ENCODE measurements at places on chromosomes 5 and 9. TPM values are rescaled to one million over a fixed set of nuclear protein-coding genes. Genes with fewer than 3 reads are reported as not detected.
A peak's percentile ranks its signal among the peaks of the same experiment; 100 is the strongest.

- DNase-seq, result no peak
These were observed 472.3 kb downstream of the HINT1 start for GRCh38 chr5:130692770-130693169.

GRCh38 chr5:54832045-54832444, 153.3 kb downstream of the ESM1 start:
- DNase-seq, result no peak

DNA sequence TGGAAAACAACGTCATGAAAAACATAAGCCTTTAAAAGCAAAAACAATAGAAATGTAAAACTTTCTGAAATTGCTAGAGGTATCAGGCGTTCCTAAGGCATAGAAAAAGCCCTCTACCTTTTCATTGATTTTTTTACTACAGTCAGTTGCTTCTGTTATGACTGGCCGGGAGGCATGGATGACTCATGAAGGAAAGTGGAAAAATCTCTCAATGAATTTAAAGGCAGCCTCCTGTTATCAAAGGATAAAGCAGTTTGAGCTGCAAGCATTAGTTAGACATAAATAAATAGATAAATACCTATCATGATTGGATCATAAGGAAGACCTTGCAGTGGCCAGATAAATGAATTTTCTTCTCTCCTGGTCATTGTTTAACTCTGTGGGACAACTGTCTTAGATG, 281.6 kb downstream of the MAST4 start:
- DNase-seq, result no peak

- DNase-seq, result peak; percentile 83
These were observed 80.7 kb downstream of the C9orf152 start for GRCh38 chr9:110126986-110127864.

DNA sequence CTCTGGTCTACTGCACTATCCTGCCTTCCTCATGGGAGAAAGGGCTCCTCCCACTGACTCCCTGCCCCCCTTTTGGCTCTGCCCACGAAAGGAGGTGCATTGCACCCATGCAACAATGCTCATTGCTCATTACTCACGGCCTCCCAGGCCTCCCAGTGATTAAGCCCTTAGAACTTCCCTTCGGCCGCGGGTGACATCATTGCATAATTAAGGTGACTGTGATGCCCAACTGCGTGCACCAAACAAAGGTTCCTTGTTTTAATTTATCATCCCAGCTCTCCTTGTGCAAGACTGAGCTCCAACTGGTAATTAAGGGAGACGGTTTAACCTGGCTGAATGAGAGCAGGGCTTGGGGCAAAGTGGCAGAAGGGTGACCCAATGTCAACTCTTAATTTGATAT, 180.4 kb downstream of the GAS1 start:
- DNase-seq, result peak; percentile 29

- DNase-seq, result no peak
These were observed 87.8 kb upstream of the RGS7BP start for GRCh38 chr5:64418013-64418412.

DNA sequence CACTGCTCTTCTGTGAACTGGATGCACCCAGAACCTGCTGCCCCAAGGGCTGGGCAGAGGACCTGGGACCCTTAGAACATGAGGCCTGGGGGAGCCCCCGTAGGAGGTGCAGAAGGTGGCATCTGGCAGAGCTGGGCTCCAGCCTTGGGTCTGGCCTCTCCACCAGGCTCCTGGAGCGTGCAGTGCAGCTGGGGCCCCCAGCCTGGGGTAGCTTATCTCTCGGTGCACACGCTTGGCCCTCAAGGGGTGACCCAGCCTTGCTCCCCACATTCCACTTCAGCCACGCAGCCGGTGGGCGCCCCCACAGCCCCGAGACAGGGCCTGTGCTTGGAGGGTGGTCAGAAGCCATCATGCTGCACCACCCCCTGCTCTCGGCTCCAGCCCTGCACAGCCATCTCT, 5.6 kb upstream of the NR5A1 start:
- no peak for DNase-seq

- no peak for DNase-seq
These were observed 279.9 kb upstream of the CD180 start for GRCh38 chr5:67476531-67476930.

GRCh38 chr9:74887041-74887980, at the start of gene TRPM6:
Gene TRPM6, minus strand, starts transcription at chr9:74887921. Its CDS starts 65 bp downstream, at chr9:74887856.
- peak; percentile 63 for DNase-seq

GRCh38 chr5:17854901-17855300, 220.6 kb downstream of the TAF11L14 start:
- no peak for DNase-seq

DNA sequence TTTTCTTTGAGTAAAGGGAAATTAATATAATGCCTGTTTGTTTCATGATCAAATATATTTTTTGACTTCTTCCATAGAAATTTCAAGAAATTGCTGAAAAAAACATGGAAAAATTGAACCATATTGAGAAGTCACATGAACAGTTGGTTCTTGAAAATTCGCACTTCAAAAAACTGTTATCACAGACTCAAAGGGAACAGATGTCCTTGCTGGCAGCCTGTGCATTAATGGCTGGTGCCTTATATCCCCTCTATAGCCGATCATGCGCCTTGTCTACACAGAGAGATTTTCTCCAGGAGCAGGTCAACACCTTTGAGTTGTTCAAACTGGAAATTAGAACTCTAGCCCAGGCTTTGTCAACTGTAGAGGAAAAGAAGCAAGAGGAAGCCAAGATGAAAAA, 191.4 kb downstream of the CCDC171 start:
- no peak for DNase-seq

- DNase-seq, result no peak
These were observed 6.0 kb downstream of the PCDH12 start for GRCh38 chr5:141952020-141952419.

DNA sequence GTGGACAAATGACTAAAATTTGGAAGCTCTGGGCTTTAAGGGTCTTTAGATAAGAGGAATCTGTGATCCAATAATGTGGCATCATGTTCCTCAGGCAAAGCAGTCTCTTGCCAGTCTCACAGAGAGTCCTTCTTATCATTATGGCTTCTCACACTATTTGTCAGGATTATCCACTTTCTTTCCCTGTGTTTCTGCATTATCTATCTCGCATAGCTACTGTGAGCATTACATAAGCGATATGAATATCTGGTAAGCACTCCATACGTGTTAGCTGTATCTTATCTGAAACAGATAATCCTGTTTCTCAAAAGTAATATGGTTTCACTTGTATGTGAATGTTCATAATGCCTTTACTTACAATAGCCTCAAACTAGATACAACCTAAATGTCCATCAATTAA, 9.6 kb downstream of the MCC start:
- DNase-seq, result no peak

- no peak for DNase-seq
These were observed 95.1 kb upstream of the CD180 start for GRCh38 chr5:67291671-67292070.

DNA sequence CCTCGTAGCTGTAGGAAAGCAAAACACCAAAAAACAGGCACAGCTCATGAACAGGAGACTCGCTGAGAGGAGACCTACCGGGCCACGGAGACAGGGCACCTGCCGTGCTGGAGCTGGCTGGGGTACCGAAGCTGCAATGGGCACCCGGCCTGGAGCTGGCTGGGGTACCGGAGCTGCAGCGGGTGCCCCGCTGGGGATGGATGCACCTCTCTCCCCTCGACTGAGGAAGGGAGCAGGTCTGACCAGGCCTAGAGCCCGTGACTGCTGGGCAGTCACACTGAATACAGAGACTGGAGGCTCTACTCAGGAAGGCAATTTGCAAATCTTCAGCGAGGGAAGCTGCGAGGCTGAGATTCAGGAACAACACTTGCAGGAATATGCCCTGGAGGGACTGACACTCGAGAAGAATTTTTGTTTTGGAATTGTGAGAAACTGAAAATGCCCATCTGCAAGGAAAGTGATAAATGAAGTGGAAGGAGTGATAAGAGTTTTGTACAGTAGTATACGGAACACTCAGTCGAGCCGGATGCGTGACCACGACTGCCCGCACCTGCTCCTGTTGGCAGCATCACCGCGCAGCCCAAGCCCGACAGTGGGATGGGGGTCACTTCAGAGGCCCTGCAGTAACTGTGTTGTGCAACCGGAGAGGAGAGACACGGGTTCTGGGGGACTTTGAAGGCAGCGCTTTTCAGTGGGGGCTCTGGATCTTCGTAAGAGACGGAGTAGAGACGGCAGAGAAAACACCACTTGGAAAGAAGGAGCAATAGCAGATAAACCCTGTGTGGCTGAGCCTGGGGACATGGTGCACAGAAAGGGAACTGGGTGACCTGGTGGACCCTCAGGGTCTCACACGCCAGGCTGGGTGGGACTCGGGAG, 27.9 kb upstream of the LPCAT1 start:
- no peak for DNase-seq

DNA sequence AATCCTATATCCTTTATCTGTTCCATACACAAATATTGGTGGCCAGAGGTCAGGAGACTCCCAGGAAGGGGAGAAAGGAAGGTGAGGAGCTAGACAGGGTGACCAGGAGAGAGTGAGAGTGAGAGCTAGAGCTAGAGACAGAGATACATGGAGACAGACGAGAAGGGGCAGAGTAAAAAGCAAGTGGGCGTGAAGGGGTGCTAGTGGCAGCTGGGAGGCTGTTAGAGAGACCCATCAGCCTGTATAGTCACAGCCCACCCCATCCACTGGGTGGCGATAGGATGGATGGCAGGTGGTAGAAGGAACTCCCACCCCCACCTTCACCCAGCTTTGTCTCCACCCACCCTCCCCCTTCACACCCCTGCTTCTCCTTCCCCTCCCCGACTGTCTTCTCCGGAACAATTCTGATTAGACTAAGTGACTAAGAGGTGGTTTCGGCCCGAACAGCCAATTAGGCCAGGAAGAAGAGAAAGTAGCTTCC, 32.8 kb downstream of the PCDH1 start:
- DNase-seq, result no peak

DNA sequence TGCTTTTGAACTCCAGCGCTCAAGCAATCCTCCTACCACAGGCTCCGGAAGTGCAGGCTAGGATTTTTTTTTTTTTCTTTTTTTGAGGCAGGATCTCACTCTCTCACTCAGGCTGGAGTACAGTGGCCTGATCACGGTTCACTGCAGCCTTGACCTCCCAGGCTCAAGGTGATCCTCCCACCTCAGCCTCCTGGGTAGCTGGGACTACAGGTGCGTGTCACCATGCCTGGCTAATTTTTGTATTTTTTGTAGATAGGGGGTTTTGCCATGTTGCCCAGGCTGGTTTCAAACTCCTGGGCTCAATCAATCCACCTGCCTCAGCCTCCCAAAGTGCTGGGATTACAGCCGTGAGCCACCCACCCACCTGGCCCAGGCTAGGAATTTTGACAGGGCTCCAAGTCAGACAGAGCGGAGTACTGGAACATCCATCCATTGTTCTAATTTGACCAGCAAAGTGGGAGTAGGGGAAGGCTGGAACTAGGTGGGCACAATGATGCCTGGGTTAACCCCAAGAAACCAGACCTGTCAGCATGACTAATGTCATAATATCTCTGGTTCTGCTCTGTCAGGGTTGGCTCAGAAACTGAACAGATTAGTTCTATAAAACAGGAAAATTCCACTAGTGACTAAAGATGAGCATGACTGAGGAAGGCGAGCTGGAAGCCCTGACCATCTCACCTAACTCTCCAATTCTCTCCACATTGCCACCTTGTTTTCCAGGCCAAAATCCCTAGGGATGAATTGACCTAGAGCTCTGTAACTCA, 9.2 kb downstream of the ZBTB5 start:
- DNase-seq, result no peak

DNA sequence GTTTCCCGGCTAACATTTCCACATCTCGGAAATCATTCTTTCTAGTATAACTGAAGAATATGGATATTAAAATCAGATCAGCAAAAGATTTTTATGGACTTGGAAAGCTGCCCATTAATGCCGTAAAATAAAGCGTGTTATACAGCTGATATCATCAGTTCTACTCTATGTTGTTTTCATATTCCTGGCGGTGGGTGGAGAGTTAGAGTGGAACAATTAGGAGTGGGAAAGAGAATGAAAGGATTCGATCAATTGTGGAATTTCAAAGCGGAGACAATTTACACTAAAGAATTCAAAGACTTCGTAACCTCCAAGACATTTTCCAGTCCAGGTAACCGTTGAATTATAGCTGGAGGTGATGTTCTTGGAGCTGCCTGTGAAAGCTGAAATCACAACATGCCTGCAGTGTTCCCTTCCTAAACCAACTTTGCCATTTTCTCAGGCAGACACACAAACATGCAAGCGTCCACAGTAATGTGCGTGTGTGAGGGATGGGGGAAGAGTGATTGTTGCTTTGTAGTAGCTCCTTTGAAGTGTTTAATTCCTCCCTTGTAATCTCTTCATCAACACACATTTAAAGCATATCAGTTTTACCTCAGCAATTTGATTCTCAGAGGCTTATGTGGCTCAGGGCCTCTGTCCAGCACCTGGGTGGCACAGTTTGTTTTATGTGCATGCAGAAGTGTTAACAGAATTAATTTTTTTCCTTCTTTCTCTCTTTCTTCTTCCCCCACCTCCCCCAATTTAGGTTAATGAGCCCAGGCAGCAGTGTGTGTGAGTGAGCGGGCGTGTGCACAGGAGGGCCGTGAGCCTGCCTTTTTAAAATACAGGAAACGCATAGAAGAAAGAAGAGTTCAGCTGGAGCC, 544.1 kb downstream of the RAB3C start:
- DNase-seq, result peak; percentile 17

DNA sequence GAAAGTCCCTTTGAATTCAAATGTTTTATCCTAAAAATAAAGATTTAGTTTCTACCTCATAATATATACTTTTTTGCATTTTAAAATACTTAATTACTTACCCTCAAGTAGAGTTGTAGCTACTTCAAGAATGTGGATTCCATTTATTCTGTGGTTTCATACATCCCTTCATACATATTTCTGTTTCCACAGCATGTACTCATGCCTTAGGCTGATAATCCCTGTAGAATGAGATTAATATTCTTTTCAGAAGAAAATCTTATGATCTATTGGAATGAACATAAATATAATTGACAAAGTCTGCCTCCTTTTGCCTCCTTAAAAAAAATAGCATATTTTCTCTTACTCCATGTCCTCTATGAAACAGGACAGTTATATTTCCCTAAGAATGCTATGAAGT, 465.7 kb downstream of the DTWD2 start:
- DNase-seq, result no peak

- no peak for DNase-seq
These were observed 128.4 kb downstream of the MAST4 start for GRCh38 chr5:66724349-66725139.

DNA sequence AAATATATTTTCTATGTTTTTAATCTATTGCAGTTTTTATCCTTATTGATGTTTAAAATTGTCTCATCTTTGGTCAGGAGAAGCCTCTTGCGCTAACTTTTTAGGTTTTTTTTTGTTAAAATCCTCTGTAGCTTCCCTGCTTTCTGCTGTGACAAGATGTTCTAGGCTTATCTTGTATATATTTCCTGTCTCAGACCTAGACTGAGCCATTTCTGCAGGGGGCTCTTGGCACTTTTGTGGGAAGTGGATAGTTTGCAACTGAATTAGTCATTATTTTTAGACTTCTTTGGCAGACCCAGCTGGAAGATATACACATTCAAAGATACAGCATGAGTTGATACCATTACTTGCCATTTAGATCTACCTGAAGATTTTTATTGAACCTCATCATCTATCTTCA, 28.8 kb downstream of the TCERG1 start:
- no peak for DNase-seq

Gene SLC34A3
- 0.48 TPM for total RNA-seq

Gene ENHO
- total RNA-seq, result 2.2 TPM

Gene DNAJC21
- 49.8 TPM for total RNA-seq

Gene FIBCD1
- total RNA-seq, result 0.29 TPM

Gene SELENOP
- 248 TPM for total RNA-seq

Gene GDF9
- 0.62 TPM for total RNA-seq

Gene XPA
- total RNA-seq, result 31.6 TPM
